ENCODE measurements at places on chromosomes 13 and 19.

DNA sequence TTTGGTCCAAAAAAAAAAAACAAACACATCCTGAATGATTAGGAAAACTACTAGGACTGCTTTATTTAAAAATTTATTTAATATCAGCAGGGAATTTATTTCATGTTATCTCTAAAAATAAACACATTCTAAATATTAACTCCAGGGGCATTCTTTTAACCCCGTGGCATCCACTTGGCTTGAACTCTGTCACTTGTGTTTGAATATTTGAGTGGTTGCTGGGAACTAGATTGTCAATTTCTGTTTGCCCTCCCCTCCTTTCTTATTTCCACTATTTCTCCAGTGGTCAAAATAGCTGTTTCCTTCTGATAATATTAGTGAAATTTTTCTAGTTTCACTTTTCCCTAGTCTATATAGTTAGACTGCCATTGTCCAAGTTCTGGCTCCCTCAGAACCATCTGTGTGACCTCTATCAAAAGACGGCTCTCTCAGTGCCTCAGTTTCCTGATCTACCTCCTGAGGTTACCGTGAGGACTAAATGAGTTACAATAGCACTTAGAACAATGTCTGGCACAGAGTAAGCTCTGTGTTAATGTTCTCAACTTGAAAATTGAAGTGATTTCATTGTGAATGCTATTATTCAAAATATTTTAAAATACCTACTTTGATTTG is 107.3 kb downstream of the FGF14 start:
- DNase-seq, result no peak

DNA sequence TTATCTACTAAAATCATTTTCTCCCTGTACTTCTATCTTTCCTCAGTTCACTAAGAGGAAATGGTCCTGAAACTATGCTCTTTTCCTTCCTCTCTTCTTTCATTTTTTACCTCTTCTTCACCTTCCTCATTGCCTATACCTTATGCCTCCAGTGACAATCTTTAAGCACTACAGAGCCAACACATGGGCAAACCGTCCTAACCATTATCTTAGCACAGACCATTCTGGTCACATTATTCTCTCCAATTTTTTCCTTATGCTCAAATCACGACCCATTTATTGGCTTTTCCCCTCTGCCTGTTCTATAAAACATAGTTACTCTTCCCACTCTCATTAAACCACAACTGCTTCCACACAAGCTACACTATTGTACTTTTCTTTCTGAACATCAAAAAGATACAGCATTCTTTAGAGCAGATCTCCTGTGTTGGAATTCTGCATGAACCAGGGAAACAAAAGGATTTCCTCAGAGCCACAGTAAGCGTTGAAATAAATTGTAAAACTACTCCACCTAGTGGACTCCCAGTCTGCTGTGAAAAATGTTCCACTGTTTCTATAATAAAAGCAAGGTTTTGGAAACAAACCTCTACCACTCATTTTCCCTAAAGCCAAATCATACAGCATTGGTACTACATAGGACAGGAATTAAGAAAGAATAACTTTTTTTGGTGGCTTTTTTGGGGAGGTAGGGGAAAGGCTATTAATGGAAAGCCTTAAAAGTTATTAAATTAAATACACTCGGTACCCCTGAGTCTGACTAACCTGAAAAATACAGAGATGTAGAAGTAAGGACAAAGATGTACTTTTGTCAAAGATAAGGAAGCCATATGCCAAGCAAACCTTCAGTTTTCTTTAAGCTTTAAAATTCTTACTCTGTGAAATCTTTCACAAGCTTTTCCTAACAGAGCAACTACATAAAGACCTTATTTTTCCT is 19.5 kb downstream of the NUFIP1 start:
- peak; percentile 51 for DNase-seq

- DNase-seq, result no peak
Measured at GRCh38 chr19:50266896-50267295, 62.3 kb downstream of the KCNC3 start.

- DNase-seq, result no peak
Measured at GRCh38 chr13:54852831-54853230, 1824.2 kb downstream of the OLFM4 start.

DNA sequence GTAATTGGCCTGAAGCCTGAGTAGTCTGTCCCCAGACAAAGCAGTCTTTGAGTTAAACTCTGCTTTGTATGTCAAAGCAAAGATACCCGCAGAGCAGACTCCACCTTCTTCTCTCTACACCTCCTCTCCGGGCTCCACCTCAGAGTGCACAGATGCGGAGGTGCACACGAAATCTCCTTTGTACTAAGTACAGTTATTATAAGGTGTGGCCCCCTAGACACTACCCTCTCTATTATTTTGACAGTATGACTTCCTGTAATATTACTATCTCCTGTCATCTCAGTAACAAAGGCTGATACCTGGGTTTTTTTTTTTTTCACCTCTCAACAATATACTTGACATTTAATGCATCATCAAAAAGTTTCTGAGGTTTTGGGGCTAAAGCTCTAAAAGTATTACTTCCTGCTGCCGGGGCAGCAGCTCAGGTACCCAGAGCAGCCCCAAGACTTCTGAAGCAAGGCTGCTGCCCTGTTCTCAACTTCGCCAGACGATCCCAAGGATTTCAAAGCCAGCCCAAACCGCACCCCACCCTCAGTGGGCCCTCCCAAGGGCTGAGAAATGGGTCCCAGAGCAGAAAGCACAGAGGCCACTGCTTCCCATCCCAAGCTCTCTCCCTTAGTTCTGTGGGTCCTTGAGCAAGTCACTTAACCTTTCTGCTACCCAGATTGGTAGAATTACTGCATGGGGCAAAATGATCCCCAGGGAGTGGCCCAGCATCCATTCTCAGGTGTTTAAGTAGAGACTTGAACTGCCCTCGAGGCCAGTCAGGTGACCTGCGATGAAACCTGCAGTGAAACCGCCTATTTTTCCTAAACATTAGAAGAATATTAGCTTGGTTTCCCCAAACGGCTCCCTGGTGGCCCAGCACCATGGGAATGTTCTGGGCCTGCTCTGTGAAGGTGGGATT is 180.6 kb downstream of the FOXO1 start:
- DNase-seq, result no peak

- no peak for DNase-seq
Measured at GRCh38 chr13:36891752-36892151, 28.3 kb downstream of the SMAD9 start.

DNA sequence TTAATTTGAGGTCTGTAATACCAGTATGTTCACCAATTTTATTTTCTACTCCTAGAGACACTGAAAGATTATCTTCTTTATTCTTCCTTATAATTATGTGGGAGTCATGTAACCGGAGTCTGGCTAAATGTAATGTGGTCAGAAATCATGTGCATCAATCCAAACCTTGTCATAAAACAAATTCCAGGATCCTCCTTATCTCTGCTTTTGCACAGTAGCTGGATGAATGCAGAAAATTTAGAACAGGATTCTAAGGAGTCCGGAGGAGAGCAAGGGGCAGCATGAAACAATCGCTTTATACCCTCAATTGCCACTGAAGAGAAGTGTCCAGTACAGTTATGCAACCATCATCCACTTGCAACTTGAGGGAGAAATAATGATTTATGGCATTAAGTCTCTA is 2674.7 kb upstream of the PCDH20 start:
- DNase-seq, result no peak

- peak; percentile 15 for DNase-seq
Measured at GRCh38 chr19:17641181-17641580, 47.0 kb downstream of the UNC13A start.

GRCh38 chr19:27775395-27775794 is 1437.6 kb downstream of the UQCRFS1 start:
- DNase-seq, result no peak

DNA sequence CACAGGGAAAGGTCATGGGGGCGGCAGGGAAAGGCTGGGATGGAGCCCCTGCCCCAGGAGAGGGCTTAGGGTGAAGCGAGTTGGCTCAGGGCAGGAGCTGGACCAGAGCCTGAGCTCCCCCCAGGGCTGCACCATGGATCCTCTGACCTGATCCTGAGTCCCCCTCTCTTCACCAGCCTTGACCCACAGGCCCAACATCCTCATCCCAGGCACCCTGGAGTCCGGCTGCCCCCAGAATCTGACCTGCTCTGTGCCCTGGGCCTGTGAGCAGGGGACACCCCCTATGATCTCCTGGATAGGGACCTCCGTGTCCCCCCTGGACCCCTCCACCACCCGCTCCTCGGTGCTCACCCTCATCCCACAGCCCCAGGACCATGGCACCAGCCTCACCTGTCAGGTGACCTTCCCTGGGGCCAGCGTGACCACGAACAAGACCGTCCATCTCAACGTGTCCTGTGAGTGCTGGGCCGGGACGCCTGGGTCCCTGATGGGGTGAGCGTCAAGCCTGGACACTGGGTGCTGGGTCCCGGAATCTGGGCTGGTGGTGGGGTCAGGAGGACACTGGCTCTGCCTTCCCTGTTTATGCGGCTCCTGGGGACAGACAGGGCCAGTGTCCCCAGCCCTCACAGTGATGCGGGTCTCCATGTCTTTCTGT is 842 bp downstream of the SIGLEC9 start:
- DNase-seq, result no peak

GRCh38 chr13:113581871-113582270 is 2.7 kb upstream of the TFDP1 start:
- no peak for DNase-seq

- DNase-seq, result no peak
Measured at GRCh38 chr19:2282062-2282861, at the start of gene PEAK3. Gene PEAK3 (minus strand): TSS chr19:2282175. CDS start chr19:2280931, 1,244 bp downstream.

- DNase-seq, result no peak
Measured at GRCh38 chr19:35316560-35316959, 12.4 kb upstream of the CD22 start.

DNA sequence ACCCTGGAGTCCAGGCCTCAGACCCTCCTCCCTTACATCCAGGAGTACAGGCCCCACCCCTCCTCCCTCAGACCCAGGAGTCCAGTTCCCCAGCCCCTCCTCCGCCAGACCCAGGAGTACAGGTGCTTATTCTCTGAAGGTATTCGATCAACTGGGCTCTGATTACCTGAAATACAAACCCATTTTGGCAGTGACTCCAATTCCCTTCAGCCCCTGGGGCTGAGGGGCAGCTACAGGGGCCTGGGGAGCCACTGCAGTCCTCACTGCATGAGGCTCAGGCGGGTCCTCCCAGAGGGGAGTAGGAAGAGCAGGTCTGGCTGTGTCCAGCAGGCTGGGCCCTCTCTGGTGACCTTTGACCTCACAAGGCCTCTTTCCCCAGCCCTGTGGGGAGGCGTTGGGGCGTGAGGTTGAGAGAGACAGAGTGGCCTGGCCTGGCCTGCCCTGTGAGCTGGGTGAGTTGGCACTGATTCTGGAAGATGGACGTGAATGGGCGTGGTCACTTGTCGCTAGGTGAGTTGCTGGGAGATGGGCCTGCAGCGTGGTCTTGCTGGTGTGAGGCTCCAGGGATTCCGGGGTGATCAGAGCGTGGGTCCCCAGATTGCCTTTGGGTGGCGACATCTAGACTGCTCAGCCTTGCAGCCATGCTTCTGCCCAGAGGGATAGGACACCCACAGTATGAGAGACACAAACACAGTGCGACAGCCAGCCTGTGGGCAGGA is 3.1 kb downstream of the BCAT2 start:
- no peak for DNase-seq

DNA sequence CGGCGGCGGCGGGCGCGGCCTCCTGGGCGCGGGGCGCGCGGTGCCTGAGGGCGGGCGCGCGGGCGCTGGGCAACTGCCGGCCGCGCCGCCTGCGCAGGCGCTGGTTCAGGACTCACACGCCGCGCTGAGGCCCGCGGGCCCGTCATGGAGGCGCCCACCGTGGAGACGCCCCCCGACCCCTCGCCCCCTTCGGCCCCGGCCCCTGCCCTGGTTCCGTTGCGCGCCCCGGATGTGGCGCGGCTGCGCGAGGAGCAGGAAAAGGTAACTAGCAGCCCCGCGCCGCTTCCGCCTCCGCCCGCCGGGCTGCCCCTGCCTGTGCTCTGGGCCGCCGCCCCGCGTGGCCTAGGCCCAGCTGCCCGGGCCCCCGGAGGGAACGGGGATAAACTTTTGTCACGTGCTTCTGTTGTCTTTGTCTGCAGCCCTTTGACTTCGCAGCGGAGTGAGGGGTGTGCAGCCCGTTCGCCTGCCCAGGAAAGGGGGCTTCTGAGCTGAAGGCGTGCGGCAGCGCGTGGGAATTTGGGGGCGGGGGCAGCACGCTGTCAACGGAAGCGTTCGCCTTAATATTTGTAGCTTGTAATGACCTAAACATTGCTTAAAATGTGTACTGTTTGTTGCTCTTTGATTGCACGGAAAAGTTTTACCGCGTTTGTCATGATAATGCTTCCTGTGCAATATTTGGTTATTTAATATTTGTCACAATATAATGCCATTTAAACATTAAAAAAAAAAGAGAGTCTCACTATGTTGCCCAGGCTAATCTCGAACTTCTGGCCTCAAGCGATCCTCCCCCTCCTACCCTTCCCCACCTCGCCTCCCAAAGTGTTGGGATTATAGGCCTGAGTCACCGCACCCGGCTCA is 594 bp downstream of the URI1 start:
- DNase-seq, result peak; percentile 88

DNA sequence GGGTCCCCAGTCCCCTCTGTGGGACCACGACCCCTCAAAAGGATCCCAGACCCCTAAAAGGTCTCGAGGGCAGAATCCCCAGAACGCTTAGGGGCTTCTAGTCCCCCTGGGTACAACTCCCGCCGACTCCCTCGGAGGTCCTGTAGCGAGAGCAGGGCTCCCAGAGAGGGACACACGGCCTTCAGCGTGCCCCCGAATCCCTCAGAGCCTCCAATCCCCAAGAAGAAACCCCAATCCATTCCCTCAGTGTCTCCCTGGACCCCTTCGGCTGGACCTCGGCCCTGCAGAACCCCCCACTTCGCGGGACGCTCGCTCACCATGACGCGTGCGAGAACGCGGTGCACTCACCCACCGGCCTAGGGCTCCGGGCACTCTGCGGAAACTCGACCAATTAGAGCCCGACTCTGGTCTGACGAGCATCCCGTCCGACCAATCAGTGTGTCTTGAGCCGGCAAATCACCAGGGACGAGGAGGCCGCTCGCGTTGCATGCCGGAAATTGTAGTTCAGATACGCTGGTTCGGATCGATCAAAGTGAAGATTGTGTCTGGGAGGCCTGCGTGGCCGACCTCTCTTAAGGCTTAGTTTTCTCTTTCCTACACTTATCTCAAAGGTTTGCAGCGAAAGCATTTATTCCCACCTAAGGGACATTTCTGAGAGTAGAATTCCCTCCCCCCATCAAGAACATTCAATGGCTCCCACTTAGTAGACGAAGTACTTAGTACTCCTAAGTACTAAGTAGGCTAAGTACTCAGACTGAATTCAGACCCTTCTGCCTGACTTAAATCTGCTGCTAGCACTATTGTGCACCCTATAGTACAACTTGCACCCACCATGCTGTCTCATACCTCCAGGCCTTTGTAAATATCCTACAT is at the start of gene TMEM161A:
TMEM161A (minus strand) TSS at position 370 of the 873 bp plus-strand sequence; CDS start at position 320, 50 bp downstream.
- DNase-seq, result peak; percentile 100

DNA sequence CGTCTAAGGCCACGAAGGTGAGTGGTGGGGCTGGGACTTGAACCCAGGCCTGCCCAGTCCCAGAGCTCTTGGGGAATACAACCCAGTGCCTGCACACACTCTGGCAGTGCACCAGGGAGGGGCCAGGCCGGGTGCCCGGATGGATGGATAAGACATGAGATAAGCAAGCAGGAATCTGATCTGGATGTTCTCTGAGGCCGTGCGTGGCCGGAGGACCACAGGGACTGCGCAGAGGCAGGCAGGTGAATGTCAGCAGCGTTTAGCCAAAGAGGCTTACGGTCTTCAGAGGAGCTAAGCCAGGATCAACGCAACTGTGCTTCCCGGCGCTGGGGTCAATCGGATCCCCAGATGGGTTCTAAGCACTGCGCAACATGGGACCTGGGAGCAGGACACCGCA is 1.5 kb downstream of the ZNF787 start:
- peak; percentile 62 for DNase-seq

- no peak for DNase-seq
Measured at GRCh38 chr13:48593536-48593935, 60.2 kb upstream of the CYSLTR2 start.

Data from D341Med (cell line).